ENCODE measurements at places on chromosomes 7 and 10.

GRCh38 chr10:112793202-112793921 lies 156.7 kb upstream of the TCF7L2 start:
- no peak for DNase-seq

DNA sequence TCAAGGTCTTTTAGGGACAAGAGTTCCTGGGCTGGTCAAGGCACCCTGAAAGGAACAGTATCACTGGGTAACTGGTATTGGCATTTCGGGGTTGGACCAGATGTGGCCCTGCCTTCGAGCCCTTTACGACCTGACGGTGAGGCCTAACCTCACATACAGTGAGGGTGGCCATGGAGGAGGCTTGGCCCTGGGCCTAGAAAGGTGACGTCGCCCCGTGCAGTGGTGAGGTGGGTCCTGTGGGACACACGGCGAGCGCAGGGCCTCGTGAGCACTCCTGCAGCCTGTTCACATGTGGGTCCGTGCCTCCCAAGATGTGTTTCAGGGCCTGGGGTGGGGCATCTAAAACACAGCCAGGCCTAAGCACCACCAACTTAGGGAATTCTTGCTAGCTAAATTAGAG lies 36.1 kb downstream of the CRHR2 start:
- no peak for DNase-seq

GRCh38 chr10:99917963-99918825 lies 91.6 kb downstream of the DNMBP start:
- DNase-seq = no peak

DNA sequence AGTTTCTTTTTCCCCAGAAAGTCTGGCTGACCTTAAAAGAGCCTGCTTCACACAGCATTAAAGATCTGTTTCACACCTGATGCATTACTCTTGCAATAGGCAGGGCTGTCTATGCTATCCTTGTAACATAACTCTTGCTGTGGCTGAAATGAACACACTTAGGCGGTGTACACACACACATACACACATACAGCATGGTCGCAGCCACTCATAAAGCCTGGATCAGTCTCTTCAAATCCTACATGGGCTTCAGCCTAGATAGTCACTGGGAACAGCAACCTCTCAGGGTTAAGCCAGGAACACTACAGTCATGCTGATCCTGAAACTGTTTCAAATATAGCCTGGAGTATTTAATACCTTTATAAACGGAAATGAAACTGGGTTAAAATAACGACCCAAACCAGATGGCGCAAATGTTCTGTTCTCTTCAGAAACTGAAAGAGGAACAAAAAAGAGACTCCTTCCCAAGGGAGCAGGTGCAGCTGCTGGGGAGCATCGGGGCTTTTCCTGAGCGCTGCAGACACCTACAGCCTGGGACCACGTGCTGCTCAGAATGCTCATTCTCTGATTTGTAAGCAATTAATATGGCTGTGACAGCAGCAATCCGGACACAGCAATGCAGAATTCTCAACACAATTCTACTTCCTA lies 61.0 kb upstream of the SFMBT2 start:
- DNase-seq = no peak

Data from HTR-8/SVneo (cell line).